ENCODE measurements at places on chromosomes 16 and 17.

DNA sequence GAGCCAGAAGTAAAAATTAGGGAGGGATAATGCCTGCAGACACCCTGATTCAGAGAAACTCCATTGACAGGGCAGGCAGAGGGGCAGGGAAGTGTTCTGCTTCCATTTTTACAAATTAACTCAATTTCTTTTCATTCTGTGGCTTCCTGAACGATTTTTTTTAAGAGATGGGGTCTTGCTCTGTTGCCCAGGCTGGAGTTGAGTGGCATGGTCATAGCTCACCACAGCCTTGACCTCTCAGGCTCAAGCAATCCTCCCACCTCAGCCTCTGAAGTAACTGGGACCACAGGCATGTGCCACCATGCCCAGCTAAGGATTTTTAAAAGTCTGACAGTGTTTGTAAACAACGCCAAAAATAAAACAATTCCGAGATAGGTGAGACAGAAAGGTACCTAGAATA, 99.8 kb downstream of the SMG6 start:
- no peak for DNase-seq

DNA sequence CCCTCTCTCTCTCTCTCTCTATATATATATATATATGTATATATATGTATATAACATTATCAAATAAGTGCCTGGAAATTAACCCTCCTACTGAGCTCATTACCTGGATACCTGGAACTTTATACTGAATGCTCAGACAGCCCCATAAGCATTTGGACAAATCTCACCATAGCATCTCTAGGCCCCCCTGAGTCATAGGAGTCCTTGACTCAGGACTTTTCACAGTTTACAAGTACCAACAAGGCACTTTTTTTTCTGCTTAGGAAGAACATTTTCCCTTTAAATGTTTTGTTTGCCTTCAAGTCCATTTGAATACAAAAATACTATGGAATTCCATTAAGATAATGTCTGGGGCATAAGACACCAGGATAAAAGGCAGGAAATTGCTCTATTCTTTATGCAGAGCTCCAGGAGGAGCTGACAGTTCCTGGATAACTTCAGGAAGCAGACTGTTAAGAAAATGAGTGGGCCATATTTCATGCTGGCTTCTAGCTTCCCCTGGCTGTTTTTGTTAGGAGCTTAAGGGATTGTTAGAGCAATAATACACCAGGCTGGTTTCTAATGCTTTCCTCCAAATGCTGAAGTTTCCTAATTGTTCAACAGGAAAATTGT, 171.7 kb upstream of the ASIC2 start:
- DNase-seq: no peak

GRCh38 chr17:30084788-30085187, 31.8 kb upstream of the NSRP1 start:
- DNase-seq: no peak

GRCh38 chr16:21600031-21600773, 825 bp downstream of the METTL9 start:
- no peak for DNase-seq

GRCh38 chr17:64173646-64174045, 43.7 kb upstream of the ERN1 start:
- DNase-seq: no peak

- no peak for DNase-seq
Observed at GRCh38 chr16:68400083-68400923, 48.0 kb downstream of the SMPD3 start.

DNA sequence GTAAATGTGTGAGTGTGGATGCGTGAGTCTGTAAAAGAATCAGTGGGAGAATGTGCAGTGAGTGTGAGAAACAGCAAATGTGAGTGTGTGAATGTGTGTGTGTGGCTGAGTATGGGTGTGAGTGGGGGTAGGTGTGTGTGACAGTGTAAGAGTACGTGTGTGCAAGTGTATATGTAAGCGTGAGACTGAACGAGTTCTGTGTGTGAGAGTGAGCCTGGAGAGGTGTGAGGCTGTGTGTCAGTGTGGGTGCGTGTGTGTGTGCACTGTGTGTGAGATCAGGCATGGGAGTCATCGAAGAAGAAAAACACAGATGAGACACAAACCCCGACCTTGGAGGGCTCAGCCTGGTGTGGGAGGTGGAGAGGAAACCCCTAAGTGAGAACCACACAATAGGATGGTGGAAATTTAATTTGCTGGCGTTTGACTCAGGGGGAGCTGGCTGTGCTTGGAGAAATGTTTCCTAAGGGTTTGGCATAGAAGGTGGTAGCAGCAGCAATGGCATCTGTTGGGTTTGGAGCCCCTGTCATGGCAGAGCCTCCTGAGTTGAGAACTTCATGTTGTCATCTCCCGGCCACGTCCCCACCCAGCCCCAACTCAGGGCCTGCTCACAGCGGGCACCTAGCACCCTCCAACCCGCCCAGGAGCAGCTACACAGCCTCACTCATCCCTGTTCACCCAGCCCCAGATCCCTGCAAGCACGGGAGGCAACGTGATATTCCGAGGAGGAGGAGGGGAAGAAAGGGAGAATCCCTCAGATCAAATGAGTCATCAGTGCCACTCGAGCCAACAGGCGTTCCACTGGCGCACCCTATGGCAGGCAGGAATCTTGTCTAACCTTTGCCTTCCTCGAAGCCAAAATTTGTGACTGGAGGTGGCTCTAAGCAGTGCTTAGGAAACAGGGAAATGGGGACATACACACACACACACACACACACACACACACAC, 14.3 kb upstream of the NUBP1 start:
- no peak for DNase-seq

- DNase-seq: peak; percentile 81
Observed at GRCh38 chr17:57552114-57552624, 192.9 kb downstream of the CCDC182 start.

- DNase-seq: no peak
Observed at GRCh38 chr17:74204474-74204873, 996 bp downstream of the RPL38 start.

- DNase-seq: no peak
Observed at GRCh38 chr16:82681592-82681991, 54.8 kb downstream of the CDH13 start.

DNA sequence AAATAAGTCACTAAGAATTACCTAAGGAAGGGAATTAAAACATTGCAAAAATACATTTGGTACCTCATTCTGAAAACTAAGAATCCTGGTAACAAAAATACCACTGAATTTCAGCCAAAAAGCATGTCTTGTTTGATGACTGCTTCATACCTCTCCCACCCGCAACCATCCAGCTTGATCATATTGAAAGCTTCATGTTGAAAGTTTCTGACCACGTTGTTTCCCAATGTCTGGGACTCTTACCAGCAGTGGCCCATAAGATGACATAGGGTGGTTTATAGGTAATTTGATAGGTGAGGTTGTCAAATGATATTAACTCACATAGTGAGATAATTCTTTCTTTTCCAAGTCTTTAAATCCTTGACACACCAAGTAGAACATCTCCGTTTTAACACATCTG, 139.3 kb downstream of the CDH11 start:
- no peak for DNase-seq

DNA sequence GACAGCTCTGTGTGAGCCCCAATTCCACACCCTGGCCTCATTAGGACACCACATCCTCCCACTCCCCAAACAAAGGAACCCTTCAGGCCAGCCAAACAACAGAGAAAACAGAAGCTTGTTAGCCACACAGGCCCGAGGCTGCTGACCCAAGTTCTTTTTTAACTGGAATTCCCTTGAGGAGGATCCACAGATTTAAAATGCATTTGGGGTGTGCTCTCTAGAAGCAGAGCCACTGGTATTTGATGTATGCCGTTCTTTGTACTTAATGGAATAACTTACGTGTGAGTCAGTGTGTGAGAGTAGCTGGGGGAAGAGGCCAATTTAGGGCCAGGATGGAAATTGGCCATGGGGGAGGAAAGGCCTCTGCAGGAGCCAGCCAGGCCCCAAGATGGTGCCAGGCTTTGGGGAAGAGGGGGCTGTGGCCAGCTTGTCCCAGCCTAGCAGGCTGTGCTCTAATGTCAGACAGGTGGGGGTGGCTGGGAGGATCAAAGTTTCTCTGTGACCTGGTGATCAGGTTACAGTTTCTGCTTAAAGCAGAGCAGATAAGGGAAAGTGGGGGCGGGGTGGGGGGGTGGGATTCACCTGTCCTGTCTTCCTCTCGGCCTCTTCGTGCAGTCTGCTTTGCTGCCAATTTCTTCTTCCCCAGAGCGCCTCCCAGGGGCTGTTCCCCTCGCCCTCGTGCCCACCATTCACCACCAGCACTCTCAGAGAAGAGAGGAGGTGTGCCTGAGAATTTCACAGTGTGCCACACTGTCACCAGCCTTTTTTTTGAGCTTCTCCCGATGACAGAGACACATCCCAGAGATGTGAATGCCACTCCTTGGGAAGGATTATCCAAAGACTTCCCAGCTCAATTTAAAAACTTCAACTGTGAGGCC, 50.8 kb downstream of the TOM1L2 start:
- DNase-seq: peak; percentile 49

DNA sequence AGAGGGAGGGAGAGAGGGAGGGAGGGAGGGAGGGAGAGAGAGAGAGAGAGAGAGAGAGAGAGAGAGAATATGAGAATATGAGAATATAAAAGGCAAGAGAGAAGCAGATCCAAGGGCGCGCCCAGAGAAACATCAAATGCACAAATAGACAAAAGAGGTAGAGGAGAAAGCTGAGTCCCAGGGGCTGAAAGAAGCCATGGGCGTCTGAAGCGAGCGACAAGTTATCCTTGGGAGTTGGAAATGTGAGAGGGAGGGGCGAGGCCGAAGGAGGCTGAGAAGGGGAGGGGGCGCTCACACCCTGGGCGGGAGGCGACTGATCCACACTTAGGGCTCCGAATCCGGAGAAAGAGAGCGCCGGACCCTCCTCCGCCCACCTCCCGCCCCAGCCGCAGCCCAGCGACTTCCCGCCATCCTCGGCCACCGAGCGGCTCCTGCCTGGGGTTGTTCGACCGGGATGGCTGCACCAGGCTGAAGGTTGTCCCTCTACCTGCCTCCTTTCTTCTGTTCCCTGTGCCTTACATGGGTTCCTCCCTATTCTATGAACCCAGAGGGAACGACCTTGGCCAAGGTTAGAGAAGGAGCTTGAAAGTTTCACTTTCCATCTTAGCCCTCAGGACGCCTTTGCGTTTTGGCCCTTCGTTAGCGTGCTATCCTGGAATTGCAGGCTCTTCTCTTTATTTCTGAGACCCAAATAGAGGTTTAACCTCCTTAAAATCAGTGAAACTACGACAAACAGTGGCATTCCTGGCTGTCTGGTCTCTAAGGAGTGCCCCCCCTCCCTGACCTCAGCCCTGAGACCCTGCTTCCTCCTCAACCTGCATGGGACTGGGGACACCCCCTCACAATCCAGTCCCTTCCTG, 21.2 kb upstream of the HOXB9 start:
- peak; percentile 73 for DNase-seq

DNA sequence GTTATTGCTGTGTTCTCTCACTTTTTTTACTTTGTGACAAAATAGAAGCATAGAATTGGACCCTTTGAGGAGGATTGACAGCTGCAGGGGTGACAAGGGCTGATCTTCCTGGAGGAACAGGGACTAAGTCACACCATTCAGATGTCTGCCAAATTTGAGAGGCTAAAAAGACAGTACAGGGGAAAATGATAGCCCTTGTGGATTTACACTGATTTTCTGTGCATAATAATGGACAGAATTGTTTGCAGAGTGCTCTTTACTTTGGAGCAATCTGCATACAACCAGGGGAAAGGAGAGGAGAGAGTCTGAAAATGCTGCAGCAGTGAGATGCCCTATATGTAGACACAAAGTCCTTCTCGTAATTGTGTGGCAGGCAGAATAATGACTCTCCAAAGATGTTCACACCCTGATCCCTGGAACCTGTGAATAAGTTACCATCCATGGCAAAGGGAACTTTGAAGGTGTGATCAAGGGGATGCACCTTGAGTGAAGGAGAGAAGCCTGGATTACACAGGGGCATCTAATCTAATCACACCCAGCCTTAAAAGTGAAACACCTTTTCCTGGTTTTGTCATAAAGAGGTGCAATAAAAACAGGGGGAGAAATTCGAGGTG, 221.4 kb upstream of the CPHXL start:
- DNase-seq: no peak

DNA sequence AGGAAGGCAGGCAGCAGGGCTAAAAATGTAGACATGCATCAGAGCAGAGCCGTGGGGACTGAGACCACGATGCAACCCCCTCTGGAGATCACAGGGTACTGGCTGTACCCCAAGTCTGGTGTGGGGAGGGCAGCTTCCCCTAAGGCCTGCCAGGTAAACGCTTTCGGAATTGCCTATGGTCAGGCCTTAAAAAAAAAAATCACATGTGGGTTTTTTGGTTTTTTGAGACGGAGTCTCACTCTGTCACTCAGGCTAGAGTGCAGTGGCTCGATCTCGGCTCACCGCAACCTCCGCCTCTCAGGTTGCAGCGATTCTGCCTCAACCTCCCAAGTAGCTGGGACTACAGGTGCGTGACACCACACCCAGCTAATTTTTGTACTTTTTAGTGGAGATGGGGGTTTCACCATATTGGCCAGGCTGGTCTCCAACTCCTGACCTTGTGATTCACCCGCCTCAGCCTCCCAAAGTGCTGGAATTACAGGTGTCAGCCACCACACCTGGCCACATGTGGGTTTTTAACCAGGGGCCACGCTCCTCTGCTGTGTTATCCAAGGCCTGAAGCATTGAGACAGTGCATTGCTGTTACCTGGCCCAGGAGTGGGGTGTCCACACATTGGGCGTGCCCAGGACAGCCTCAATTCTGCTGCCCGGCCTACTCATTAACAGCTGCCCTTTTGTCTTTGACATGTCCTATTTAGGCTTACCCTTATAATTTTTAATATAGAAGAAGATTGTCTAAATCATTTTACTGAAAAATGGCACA, 50.4 kb downstream of the LITAF start:
- DNase-seq: no peak

- DNase-seq: no peak
Observed at GRCh38 chr16:29908719-29909220, 8.5 kb downstream of the ASPHD1 start.

GRCh38 chr17:15651583-15652110, 32.1 kb upstream of the FBXW10B start:
- peak; percentile 42 for DNase-seq

DNA sequence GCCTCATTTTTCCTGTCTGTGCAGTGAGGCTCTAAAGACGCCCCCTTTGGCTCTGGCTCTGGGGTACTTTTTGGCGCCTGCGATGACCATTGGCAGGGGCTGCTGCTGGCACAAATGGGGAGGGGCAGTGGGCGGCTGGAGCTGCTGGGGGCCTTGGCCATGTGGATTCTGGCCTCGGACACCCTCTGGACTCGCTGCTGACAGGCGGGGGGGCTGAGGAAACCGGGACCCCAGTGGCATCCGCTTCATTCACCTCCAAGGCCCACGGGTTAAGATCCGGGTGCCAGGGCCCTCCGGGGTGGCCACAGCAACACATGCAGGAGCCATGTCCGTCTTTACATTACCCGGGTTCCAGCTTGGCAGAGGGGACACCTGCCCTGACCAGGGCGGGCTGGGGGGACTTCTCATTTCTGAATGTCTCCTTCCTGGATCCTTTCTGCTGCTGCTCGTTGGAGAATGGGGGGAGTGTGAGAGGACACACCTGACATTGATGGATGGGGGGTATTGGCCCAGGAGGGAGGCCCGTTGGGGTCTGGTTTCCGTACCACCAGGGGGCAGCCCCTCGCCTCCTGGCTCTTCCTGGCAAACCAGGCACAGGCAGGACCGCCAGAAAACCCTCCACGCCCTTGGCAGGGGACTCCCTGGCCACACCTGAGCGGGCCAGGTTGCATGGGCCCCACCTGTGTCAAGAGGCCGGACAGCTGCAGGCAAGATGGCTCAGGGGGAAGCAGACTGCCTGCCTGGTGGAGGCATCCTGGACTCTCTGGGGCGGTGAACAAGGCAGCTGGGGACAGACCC, 21.8 kb downstream of the GSE1 start:
- peak; percentile 41 for DNase-seq
